ENCODE measurements at places on chromosomes 3 and 15.

DNA sequence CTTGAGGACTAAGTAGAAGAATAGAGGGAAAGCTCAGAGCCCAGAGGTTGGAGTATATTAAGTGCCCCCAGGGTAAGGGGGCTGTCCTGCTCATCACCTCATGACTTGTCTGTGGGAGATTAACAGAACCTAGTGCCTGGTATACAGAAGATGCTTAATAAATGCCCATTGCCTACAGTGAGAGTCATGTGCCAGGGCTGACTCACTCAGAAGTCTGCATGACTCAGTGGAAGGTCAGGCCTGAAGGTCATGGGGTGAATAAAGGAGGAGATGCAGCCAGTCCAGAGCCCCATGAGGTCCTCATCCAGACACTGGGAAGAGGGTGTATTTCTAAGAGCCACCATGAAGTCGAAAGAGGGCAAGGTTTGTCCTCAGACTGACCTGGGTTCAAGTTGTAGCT is 62.5 kb upstream of the TLE3 start:
- DNase-seq = no peak

DNA sequence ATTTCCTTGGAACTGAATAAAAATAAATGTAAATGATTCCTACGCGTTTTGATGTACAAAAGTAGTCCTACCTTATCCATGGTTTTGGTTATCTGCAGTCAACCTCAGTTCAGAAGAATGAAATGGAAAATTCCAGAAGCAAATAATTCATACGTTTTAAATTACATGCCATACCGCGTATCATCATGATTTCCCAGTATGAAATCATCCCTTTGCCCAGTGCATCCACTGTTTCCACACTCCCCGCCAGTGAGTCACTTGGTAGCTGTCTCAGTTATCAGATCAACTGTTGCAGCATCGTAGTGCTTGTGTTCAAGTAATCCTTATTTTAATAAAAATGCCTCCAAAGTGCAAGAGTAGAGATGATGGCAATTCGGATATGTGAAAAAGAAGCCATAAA is 9.1 kb upstream of the MFSD1 start:
- DNase-seq = no peak

DNA sequence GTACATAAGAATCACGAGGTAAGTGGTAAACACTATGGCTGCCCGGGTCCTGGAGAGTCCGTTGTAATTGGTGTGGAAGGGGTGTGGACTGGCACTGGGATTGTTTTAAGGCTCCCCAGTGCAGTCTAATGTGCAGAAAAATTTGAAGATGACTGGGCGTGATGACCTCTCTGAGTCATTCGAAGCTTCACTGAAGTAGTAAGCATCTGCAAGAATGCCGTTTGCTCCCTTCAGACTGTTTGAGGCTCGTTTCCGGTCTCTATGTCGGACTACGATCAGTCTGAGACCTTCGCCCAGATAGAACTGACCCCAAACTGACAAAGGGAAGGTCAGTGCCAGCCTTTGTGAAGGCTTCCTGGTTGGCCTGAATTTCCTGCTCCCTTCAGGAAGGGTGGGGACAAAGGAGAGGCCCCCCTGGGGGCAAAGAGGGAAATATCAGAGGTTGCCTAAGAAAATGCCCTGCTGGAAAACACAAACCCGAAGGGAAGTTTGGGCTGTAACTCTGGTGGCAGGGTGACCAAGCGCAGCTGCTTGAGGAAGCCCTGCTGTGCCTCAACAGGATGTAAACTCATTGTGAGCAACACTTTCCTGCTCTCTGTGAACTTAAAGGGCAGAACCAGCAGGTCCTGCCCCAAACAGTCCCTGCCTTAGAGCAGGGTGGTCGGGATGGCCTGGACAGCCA is 34.6 kb downstream of the BTD start:
- no peak for DNase-seq

DNA sequence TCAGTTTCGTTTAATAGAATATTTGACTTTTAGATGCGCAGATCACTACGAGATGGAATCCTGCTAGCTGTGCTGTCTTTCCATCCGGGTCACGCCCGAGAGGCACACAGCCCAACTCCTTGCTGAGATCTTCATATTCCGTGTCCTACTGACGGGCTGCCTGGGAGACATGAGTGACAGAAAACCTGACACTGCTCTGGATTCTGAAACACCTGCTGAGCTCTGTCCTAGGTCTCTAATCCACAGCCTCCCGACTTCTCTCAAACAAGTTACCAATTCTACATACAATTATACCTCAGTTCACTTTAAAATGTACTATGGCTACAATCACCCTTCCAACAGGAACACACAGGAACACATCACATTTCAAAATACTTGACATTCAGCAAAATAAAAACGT is 27.2 kb downstream of the TFRC start:
- no peak for DNase-seq

- no peak for DNase-seq
Observed at GRCh38 chr3:71994906-71995305, 210.0 kb upstream of the PROK2 start.

GRCh38 chr3:128973988-128974564 is 19.8 kb downstream of the CFAP92 start:
- DNase-seq = no peak

All from stimulated activated CD4-positive, alpha-beta T cell treated with anti-CD3 and anti-CD28 coated beads, Interleukin-1b, Interleukin-23, amount 100 ng/mL, for 1 hour (primary cell).